Fibroblast of skin of back (primary cell): ENCODE measurements at places on chromosomes 5 and 9.

DNA sequence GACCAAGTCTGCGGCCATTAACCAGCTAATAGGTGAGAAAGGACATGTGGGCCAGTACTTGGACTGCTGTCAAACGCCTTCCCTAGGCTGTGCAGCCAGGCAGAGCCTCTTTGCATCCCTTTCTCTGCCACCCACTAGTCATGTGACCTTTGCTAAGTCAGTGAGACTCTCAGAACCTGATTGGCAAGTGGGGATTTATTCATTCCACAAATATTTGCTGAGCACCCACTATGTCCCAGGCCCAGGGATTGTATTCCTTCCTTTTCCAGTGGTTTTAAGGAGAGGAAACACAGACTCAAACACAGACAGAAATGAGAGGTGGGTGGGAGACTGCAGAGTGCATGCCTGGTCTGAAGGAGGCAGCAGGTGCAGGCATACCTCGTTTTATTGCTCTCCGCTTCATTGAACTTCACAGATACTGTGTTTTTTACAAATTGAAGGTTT lies 71.6 kb upstream of the GALNT10 start:
- DNase-seq = peak; percentile 19

GRCh38 chr5:17206021-17206420 lies 11.4 kb upstream of the BASP1 start:
- no peak for DNase-seq

DNA sequence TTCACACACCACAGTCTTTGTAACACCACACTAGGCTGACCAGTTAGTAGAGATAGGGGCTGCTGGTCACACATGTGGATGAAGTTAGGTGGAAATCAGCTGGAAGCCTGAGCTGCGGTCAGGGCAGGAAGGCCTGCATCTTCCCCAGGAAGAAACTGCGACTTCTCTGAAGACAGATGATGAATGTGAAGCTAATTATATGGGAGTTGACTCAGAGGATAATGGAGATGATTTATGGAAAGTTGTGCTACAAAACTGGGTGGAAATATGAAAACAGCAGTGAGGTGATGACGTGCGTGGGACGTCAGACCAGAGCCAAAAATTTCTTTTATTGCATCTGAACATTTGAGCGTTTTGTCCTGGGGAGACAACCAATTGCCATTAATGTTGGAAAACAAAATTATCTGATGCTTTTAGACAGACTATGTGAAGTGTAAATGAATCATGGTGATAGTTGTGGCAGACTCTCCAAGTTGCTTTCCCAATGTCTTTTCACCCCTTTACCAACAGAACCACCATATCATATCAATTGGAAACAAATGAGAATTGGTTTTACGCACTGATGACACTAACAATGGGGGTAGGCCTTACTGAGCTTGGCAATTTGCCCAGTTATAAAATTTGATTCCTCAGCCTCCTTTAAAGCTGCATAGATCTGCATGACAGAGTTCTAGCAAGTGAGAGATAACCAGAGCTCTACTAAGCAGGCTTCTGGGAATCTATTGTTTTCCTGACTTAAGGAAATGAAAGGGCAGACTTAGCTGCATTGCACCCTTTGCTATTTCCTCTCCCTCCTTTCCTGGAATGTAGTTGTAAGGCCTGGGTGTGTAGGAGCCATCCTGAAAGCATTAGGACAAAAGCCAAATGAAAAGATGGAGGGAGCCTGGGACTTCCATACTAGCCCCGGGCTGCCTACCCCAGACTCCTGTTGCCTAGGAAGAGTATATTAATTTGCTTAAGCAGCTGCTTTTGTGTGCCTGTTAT lies 84.0 kb downstream of the RAB3C start:
- peak; percentile 1 for DNase-seq

DNA sequence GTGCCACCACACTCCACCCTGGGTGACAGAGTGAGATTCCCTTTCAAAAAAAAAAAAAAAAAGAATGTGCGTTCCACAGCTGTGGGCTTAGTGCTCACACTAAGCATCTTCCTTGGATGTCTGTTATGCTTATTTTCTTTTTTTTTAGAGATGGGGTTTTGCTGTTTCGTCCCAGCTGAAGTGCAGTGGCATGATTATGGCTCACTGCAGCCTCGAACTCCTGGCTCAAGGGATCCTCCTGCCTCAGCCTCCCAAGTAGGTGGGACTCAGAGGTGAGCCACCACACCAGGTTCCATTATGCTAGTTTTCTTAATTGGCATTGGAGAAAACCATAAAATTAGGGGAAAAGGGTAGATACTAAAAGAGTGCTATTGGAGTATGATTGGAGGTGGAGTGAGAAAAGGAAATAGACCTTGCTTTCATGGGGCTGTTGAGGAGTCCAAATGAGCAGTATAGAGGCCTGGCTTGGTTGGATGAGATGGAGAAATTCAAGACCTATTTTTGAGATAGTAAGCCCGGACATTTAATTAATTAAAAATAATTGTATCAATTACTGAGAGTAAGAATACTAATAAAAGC lies 978 bp upstream of the BRD3OS start:
- DNase-seq = no peak

- no peak for DNase-seq
Measured at GRCh38 chr5:92805446-92805845, 775.6 kb downstream of the NR2F1-AS1 start.
